Regular cardiac myocyte (primary cell): ENCODE measurements at places on chromosomes 2 and 18. TPM values are rescaled to one million over a fixed set of nuclear protein-coding genes. Genes with fewer than 3 reads are reported as not detected.

HNMT gene
- total RNA-seq: 28.0 and 46.5 TPM in 2 replicates

LIPG gene
- total RNA-seq: 24.5 and 48.9 TPM in 2 replicates

NAT8 gene
- not detected in 2 replicates for total RNA-seq

NOSTRIN gene
- total RNA-seq: 0.19 and 1.4 TPM in 2 replicates

NT5DC4 gene
- total RNA-seq: not detected in 2 replicates

SERPINB11 gene
- not detected in 2 replicates for total RNA-seq

TEKT4 gene
- total RNA-seq: not detected in 2 replicates

RND3 gene
- 284 and 750 TPM in 2 replicates for total RNA-seq

GALR1 gene
- not detected in 2 replicates for total RNA-seq

ZSWIM2 gene
- total RNA-seq: under 0.01 TPM in 2 replicates

MDH1B gene
- total RNA-seq: 0.38 and 0.56 TPM in 2 replicates

PDE11A gene
- under 0.01 and 0.28 TPM in 2 replicates for total RNA-seq

RUFY4 gene
- total RNA-seq: not detected in 2 replicates

AQP12A gene
- total RNA-seq: not detected in 2 replicates

DPP4 gene
- total RNA-seq: 87.2 and 433 TPM in 2 replicates

STPG4 gene
- total RNA-seq: under 0.01 and 0.56 TPM in 2 replicates

CELF4 gene
- total RNA-seq: under 0.01 TPM in 1 of 2 replicates, not detected in the other

ALKAL2 gene
- total RNA-seq: under 0.01 TPM in 1 of 2 replicates, not detected in the other

IL36RN gene
- under 0.01 TPM in 1 of 2 replicates, not detected in the other for total RNA-seq

MXD1 gene
- total RNA-seq: 5.0 and 6.5 TPM in 2 replicates

ADAM23 gene
- 3.9 and 4.4 TPM in 2 replicates for total RNA-seq

MFF gene
- total RNA-seq: 51.8 and 102 TPM in 2 replicates

UCN gene
- total RNA-seq: 0.38 and 1.1 TPM in 2 replicates

SPR gene
- total RNA-seq: 30.5 and 40.0 TPM in 2 replicates

ABCG8 gene
- total RNA-seq: not detected in 2 replicates

CLEC4F gene
- total RNA-seq: not detected in 2 replicates

CYB5A gene
- total RNA-seq: 55.4 and 92.7 TPM in 2 replicates

ROCK1 gene
- 27.9 and 33.4 TPM in 2 replicates for total RNA-seq

GPC1 gene
- total RNA-seq: 42.9 and 55.0 TPM in 2 replicates

GRP gene
- total RNA-seq: not detected in 2 replicates

UNC80 gene
- total RNA-seq: not detected in 2 replicates

PJVK gene
- 0.77 and 1.7 TPM in 2 replicates for total RNA-seq

ADD2 gene
- total RNA-seq: 0.28 TPM in 1 of 2 replicates, not detected in the other

TTL gene
- total RNA-seq: 42.8 and 56.2 TPM in 2 replicates

SRD5A2 gene
- total RNA-seq: not detected in 2 replicates

C2orf80 gene
- total RNA-seq: not detected in 2 replicates

SERPINB5 gene
- under 0.01 TPM in 2 replicates for total RNA-seq

RESP18 gene
- not detected in 2 replicates for total RNA-seq

MGAT5 gene
- 55.6 and 92.7 TPM in 2 replicates for total RNA-seq
